ENCODE measurements at places on chromosomes 16 and 17. TPM values are rescaled to one million over a fixed set of nuclear protein-coding genes. Genes with fewer than 3 reads are reported as not detected.
A peak's percentile ranks its signal among the peaks of the same experiment; 100 is the strongest.

DNA sequence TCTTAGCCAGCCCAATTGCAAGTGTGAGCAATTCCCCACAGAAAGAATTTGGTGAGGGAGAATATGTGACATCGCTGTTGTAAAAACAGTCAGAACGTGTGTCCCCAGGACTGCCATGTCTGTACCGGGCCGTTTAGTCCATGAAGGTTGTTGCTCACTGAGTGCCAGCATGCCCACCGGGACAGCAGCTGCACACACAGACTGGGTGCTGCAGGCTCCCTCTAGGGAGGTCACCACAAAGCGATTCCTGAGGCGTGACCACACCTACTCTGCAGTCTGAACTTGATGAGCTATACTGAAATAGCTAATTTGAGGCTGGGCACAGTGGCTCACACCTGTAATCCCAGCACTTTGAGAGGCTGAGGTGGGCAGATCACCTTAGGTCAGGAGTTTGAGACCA is 44.1 kb upstream of the ADORA2B start:
- DNase-seq = no peak
- no peak overlapping the region for H3K4me3 ChIP-seq
- H3K4me1 ChIP-seq = peaks cover 17% of the 10 kb centered on the region
- H3K27ac ChIP-seq = no peak overlapping the region
- no peaks in the 10 kb centered on the region for H3K36me3 ChIP-seq
- peaks cover 8% of the 10 kb centered on the region for H3K27me3 ChIP-seq

DNA sequence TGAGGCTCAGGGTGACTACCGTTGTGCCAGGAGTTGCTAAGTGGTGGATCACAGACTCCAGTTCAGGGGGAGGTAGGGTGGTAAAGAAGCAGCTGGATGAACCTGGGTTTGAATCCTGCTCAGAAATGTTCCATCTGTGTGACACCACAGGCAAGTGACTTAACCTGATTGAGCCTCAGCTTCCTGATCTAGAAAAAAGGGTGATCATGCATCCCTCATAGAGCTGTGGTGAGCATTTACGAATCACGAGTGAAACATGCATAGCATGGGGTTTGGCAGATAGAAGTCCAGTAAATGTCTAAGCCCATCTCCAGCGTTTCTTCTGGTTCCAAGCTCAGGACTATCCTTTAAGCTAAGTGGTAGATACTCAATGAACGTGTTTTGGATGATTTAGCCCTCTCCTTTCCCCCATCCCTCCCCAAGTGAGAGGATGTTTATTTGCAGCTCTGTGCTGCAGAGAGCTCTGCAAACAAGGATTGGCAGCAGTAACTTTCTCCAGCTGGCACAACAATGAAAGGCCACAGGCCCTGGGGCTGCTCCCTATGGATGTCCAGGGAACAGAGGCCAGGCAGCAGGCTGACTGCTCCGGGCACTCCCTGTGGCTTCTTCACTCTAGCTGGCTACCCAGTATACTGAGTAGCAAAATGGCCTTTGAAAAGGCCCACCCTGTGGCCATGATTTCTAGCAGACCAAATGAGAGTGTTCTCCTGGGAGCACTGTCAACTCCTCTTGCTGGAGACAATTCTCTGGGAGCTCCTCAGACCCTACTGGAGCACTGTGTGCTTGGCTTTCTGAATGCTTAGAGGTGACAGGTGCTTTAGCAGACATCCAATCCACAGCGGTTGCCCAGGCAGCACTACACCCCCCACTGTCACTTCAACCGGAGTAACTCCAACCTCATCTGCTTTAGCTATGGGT is 21.3 kb downstream of the CA4 start:
- peaks cover 8% of the 10 kb centered on the region for H3K4me1 ChIP-seq
- no peak for DNase-seq
- H3K36me3 ChIP-seq = no peaks in the 10 kb centered on the region
- no peak overlapping the region for H3K27ac ChIP-seq
- no peaks in the 10 kb centered on the region for H3K27me3 ChIP-seq
- no peak overlapping the region for H3K4me3 ChIP-seq

GRCh38 chr17:37069087-37069486 is 120.3 kb downstream of the AATF start:
- peaks cover 17% of the 10 kb centered on the region for H3K27me3 ChIP-seq
- H3K36me3 ChIP-seq = no peaks in the 10 kb centered on the region
- no peak for DNase-seq
- no peak overlapping the region for H3K4me3 ChIP-seq
- H3K4me1 ChIP-seq = no peaks in the 10 kb centered on the region
- H3K27ac ChIP-seq = no peak overlapping the region

The ZNF688 gene
- polyA plus RNA-seq = 41.5 TPM

GRCh38 chr17:71412803-71413202 is 708.0 kb upstream of the SOX9 start:
- H3K36me3 ChIP-seq = no peaks in the 10 kb centered on the region
- DNase-seq = no peak
- H3K4me1 ChIP-seq = no peaks in the 10 kb centered on the region
- no peak overlapping the region for H3K4me3 ChIP-seq
- H3K27ac ChIP-seq = no peak overlapping the region

DNA sequence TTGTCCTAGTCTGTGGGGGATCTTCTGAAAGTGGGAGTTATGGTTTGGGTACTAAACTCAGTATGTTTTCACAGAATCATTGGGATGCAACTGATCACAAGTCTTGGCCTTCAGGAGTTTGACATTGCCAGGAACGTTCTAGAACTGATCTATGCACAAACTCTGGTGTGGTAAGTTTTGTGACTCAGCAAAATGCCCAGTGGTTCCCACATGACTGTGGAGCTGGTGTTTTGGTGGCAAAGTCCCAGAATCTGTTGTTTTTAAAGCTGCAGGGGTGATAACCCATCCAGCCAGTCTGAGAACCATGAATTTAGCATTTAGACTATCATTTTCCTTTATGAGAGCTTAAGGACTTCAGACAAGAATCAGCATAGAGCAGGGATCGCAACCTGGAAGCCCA is 40.6 kb downstream of the GDE1 start:
- H3K27me3 ChIP-seq = peaks cover 19% of the 10 kb centered on the region
- H3K4me1 ChIP-seq = no peaks in the 10 kb centered on the region
- H3K27ac ChIP-seq = no peak overlapping the region
- H3K36me3 ChIP-seq = no peaks in the 10 kb centered on the region
- DNase-seq = no peak

GRCh38 chr17:50257676-50258224 is 16.5 kb upstream of the TMEM92 start:
- peaks cover 40% of the 10 kb centered on the region for H3K27me3 ChIP-seq
- no peak for DNase-seq
- H3K27ac ChIP-seq = no peak overlapping the region
- H3K36me3 ChIP-seq = no peaks in the 10 kb centered on the region

The PRSS22 gene
- polyA plus RNA-seq = not detected

The MVD gene
- polyA plus RNA-seq = 17.5 TPM

GRCh38 chr17:46147296-46147695 is 45.9 kb downstream of the KANSL1 start:
- no peak for DNase-seq
- H3K27me3 ChIP-seq = no peaks in the 10 kb centered on the region
- no peak overlapping the region for H3K4me3 ChIP-seq

The KRTAP4-1 gene
- not detected for polyA plus RNA-seq

GRCh38 chr17:50311483-50311882 is 34.4 kb upstream of the XYLT2 start:
- no peak overlapping the region for H3K27ac ChIP-seq
- H3K4me3 ChIP-seq = no peak overlapping the region
- H3K27me3 ChIP-seq = peaks cover 27% of the 10 kb centered on the region
- H3K36me3 ChIP-seq = no peaks in the 10 kb centered on the region
- DNase-seq = no peak
- no peaks in the 10 kb centered on the region for H3K4me1 ChIP-seq

- peak; percentile 45 for DNase-seq
- no peaks in the 10 kb centered on the region for H3K36me3 ChIP-seq
- peak overlapping the region; percentile 99 for H3K27ac ChIP-seq
- peak overlapping the region; percentile 90 for H3K4me3 ChIP-seq
- H3K4me1 ChIP-seq = peaks cover 42% of the 10 kb centered on the region
Observed at GRCh38 chr17:76265624-76266243, 586 bp downstream of the UBALD2 start.

DNA sequence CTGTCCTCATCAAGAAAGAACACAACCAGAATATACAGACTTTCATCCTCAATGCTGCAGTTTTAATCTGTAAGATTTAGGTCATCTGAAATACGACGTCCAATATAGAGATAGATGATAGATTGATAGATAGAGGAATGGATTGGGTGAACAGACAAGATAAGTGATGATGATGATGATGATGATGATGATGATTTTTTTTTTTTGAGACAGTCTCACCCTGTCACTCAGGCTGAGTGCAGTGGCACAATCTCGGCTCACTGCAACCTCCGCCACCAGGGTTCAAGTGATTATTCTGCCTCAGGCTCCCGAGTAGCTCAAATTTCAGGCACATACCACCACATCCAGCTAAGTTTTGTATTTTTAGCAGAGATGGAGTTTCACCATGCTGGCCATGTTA is 56.3 kb upstream of the ADAMTS18 start:
- H3K27me3 ChIP-seq = peaks cover 10% of the 10 kb centered on the region
- no peak overlapping the region for H3K4me3 ChIP-seq
- no peak overlapping the region for H3K27ac ChIP-seq
- DNase-seq = no peak
- no peaks in the 10 kb centered on the region for H3K4me1 ChIP-seq

DNA sequence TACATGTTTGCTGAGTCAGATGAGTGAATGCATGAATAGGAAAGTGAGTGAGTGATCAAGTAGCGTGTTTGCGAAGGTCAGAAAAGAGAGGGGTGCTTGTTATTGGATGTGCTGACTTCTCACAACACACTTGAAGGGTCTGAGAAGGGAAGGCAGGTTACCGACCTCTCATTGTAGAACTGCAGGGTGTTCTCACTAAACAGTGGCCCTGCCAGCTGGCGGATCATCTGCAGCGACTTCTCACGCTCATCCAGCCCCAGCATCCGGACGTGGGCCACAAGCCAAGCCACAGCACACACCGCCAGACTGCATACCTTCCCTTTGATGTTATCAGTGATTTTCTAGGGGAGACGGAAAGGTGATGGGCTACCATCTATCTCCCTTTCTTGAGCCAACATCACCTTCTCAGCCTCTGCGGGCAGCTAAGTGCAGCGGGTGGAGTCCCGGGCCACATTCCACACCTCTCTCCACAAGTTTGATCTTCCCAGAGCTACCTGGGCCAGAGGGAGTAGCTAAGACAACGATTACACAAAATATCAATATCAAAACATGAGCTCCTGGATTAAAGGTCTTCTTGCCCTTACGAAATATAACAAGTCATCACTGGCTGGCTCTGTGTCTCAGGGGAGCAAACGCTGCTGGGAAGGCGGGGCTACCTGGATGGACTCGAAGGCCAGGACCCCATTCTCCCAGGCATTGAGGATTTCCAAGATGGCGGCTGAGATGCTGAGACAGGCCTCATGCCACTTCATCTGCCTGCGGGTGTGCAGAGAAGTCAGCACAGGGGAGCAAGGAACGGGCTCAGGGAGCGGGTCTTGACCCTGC is 11.0 kb downstream of the CSF3 start:
- no peak for DNase-seq
- H3K36me3 ChIP-seq = peaks cover 13% of the 10 kb centered on the region
- no peaks in the 10 kb centered on the region for H3K27me3 ChIP-seq

DNA sequence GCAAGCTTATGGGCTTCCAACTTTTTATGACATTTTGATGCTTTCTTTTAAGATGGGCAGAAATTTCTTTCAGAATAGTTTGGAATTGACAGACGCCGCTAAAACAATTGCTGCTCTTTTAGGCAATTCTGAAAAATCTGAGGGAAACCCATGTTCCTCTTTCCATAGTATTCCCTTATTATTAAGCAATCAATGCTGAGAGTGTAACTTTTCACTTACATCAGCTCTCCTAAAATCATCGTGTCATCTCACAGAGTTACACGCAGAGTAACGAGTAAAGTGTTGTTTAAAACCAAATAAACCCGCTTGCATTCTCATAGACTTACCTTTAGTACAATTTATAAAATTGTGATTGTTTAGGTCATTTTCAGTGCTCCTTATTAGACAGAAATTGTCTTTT is 150.6 kb downstream of the MAF start:
- no peak for DNase-seq
- H3K4me3 ChIP-seq = no peak overlapping the region
- H3K27ac ChIP-seq = no peak overlapping the region
- H3K36me3 ChIP-seq = no peaks in the 10 kb centered on the region

The TEX19 gene
- not detected for polyA plus RNA-seq

GRCh38 chr16:70440009-70440692 is 1.3 kb upstream of the ST3GAL2 start:
- no peak for DNase-seq
- H3K4me3 ChIP-seq = peak overlapping the region; percentile 96
- H3K27me3 ChIP-seq = no peaks in the 10 kb centered on the region
- peaks cover 39% of the 10 kb centered on the region for H3K4me1 ChIP-seq
- H3K27ac ChIP-seq = peak overlapping the region; percentile 94

GRCh38 chr16:9407206-9407758 is 315.8 kb downstream of the HAPSTR1 start:
- H3K4me1 ChIP-seq = no peaks in the 10 kb centered on the region
- H3K4me3 ChIP-seq = no peak overlapping the region
- no peak overlapping the region for H3K27ac ChIP-seq
- no peak for DNase-seq
- peaks cover 5% of the 10 kb centered on the region for H3K27me3 ChIP-seq
- no peaks in the 10 kb centered on the region for H3K36me3 ChIP-seq

- no peak overlapping the region for H3K27ac ChIP-seq
- H3K27me3 ChIP-seq = no peaks in the 10 kb centered on the region
- peaks cover 11% of the 10 kb centered on the region for H3K4me1 ChIP-seq
- DNase-seq = no peak
- H3K4me3 ChIP-seq = peak overlapping the region; percentile 41
- no peaks in the 10 kb centered on the region for H3K36me3 ChIP-seq
Observed at GRCh38 chr17:74235911-74236371, 22.6 kb downstream of the TTYH2 start.

GRCh38 chr17:57425903-57426880 is 169.9 kb downstream of the MSI2 start:
- peaks cover 46% of the 10 kb centered on the region for H3K4me1 ChIP-seq
- H3K27me3 ChIP-seq = no peaks in the 10 kb centered on the region
- H3K36me3 ChIP-seq = no peaks in the 10 kb centered on the region
- no peak overlapping the region for H3K4me3 ChIP-seq
- DNase-seq = no peak

- H3K36me3 ChIP-seq = no peaks in the 10 kb centered on the region
- no peak for DNase-seq
- no peak overlapping the region for H3K27ac ChIP-seq
- peaks cover 6% of the 10 kb centered on the region for H3K4me1 ChIP-seq
- H3K27me3 ChIP-seq = peaks cover 41% of the 10 kb centered on the region
Observed at GRCh38 chr17:50683434-50684287, 24.1 kb downstream of the ANKRD40 start.

- H3K27me3 ChIP-seq = no peaks in the 10 kb centered on the region
- H3K4me3 ChIP-seq = no peak overlapping the region
- DNase-seq = no peak
- no peak overlapping the region for H3K27ac ChIP-seq
- no peaks in the 10 kb centered on the region for H3K4me1 ChIP-seq
- H3K36me3 ChIP-seq = no peaks in the 10 kb centered on the region
Observed at GRCh38 chr16:6104428-6104827, 1006.8 kb upstream of the EEF2KMT start.

DNA sequence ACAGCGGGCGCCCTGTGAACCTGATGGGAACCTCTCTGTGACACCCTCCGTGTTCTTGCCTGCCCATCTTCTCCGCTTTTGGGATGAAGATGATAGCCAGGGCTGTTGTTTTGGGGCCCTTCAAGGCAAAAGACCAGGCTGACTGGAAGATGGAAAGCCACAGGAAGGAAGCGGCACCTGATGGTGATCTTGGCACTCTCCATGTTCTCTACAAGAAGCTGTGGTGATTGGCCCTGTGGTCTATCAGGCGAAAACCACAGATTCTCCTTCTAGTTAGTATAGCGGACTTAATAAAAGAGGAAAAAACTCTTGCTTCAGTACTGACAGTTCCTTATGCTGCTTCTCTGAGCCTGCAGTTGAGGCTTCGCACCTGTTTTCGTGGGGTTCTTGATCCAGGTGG is 10.5 kb downstream of the CDK5RAP3 start:
- H3K27ac ChIP-seq = no peak overlapping the region
- no peak for DNase-seq
- H3K4me1 ChIP-seq = peaks cover 7% of the 10 kb centered on the region
- no peaks in the 10 kb centered on the region for H3K27me3 ChIP-seq
- peaks cover 8% of the 10 kb centered on the region for H3K36me3 ChIP-seq
- H3K4me3 ChIP-seq = no peak overlapping the region
